ENCODE measurements at places on chromosomes 6 and 20. TPM values are rescaled to one million over a fixed set of nuclear protein-coding genes. Genes with fewer than 3 reads are reported as not detected.

Gene SNX9
- total RNA-seq = 44.9 TPM

Gene RIPOR3
- not detected for total RNA-seq

- DNase-seq = peak; percentile 38
These were observed 201.3 kb upstream of the EXOC2 start for GRCh38 chr6:894274-894673.

- DNase-seq = no peak
These were observed 42.7 kb upstream of the TNFRSF21 start for GRCh38 chr6:47352194-47352920.

GRCh38 chr20:55755861-55756260, 249.5 kb downstream of the CBLN4 start:
- no peak for DNase-seq

GRCh38 chr20:57037689-57038088, 228.8 kb downstream of the BMP7 start:
- no peak for DNase-seq

Gene TDP2
- 39.8 TPM for total RNA-seq

DNA sequence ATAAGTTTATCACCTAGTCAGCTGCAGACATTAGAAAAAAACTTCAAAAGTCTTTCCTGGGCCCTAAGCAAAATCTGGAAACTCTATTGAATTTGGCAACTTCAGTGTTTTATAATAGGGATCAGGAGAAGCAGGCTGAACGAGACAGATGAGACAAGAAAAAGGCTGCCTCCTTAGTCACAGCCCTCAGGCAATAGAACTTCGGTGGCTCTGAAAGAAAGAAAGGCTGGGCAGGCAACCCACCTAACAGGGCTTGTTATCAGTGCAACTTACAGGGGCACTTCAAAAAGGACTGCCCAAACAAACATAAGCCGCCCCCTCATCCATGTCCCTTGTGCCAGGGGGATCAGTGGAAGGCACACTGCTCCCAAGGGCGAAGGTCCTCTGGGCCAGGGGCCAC, 657.9 kb upstream of the HS3ST5 start:
- DNase-seq = no peak

GRCh38 chr20:3812975-3813847, 7.1 kb upstream of the AP5S1 start:
- no peak for DNase-seq

DNA sequence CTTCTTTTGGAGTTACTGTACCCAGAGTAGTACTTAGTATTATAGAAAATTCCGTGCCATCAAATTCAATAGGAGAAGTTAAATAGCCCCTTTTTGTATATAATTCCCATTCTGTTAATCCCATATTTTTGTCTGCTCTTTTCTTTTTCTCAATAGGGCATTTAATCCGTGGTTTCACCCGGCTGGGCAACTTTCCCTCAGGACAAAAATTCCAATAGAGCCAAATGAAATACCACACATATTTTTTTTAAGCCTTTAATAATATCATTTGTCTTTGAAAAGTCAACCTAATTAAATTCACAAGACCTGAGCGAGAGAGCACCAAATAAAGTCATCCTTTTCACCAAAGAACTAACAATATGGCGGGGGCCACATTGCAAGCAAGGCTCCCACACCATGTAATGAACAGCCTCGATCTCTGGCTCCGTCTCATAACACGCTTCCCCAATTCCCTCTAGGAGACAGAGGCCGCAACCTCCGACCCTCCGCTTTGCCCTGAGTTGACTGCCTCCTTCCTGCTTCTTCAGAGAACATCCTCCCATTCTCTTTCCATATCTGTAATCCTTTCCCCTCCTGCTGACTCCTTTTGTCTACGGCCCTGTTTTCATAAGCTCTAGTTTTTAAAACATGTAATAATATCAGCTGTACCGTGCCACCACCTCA, 13.6 kb downstream of the NHSL1 start:
- DNase-seq = no peak

Gene SLC17A3
- not detected for total RNA-seq

DNA sequence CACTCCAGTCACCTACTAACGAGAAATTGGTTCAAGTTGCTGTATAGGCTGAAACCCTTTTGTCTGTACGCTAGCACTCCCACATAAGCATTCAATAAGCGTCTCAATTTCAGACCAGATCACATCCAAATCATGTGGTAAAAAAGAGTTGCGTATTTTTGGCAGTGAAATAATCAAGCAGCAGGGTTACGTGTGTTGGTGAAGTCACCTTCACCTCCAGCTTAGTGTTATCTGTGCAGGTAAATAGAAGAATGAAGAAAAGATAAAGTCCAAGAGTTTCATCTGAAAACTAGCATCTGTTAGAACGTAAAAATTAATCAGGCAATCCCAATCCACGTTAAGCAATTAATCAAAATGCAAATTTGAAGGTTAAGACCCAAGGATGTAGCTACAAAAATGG, 11.3 kb downstream of the SSR1 start:
- no peak for DNase-seq

DNA sequence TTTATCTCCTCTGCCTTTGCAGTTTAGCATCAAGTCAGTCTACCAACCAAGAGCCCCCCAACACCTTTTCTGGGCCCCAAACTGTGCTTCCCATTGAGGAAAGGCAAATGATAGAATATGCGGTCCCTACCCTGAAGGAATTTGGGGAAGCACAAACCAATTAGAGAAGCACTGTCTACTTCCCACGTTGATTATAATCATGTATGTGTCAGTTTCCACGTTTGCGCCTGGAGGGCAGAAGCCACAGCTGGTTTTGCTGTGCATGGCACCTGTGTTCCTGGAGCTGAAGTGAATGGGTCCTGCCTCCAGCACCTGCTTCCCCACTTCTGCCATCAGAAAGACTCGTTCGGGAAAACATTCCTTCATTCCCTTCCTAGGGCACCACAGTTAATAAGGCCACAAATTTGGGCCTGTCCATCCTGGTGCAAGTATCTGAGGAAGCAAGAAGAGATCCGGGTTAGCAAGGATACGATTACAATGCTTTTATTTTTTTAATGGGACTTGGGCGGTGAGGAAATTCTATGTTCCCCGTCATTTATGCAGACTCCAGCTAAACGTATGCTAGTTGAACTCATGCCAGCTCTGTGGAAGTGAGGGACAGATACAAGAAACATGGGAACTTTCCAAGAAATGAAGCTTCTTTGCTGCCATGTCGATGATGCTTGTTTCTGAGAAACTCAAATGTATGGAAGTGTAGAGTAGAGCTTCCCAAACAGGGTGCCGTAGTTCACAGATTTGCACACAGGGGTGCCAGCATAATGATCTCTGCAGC, 333.5 kb downstream of the NRN1 start:
- no peak for DNase-seq

- no peak for DNase-seq
These were observed 2.6 kb upstream of the CENPW start for GRCh38 chr6:126337323-126337722.

Gene SLC35D3
- total RNA-seq = not detected

Gene SCP2D1
- not detected for total RNA-seq

GRCh38 chr6:104540743-104541142, 319.0 kb downstream of the HACE1 start:
- DNase-seq = no peak

Gene SMIM28
- total RNA-seq = not detected

Gene TPD52L1
- 1.1 TPM for total RNA-seq

- peak; percentile 56 for DNase-seq
These were observed 29.4 kb downstream of the SDCBP2 start for GRCh38 chr20:1299522-1299921.

GRCh38 chr20:44720621-44720996, 5.4 kb downstream of the CCN5 start:
- DNase-seq = no peak

Gene BTN3A1
- 32.7 TPM for total RNA-seq

GRCh38 chr20:23335521-23335920, 15.1 kb upstream of the NXT1 start:
- DNase-seq = no peak

Gene MATN4
- 0.74 TPM for total RNA-seq

Gene UNC5CL
- total RNA-seq = 2.3 TPM

- DNase-seq = no peak
These were observed 85.5 kb downstream of the KHDC1L start for GRCh38 chr6:73139681-73140383.

Gene KIAA0408
- 2.6 TPM for total RNA-seq

Gene C6orf132
- 0.13 TPM for total RNA-seq

- no peak for DNase-seq
These were observed 172.8 kb upstream of the PMEPA1 start for GRCh38 chr20:57882451-57883161.

GRCh38 chr6:149336609-149336928, 19.1 kb downstream of the TAB2 start:
- DNase-seq = no peak

- peak; percentile 66 for DNase-seq
These were observed 20.3 kb upstream of the HLA-DRB1 start for GRCh38 chr6:32609731-32610640.

Gene TMEM151B
- total RNA-seq = 0.05 TPM

Gene ISM1
- 0.77 TPM for total RNA-seq

- peak; percentile 71 for DNase-seq
These were observed 8.3 kb downstream of the CD109 start for GRCh38 chr6:73704260-73704659.

DNA sequence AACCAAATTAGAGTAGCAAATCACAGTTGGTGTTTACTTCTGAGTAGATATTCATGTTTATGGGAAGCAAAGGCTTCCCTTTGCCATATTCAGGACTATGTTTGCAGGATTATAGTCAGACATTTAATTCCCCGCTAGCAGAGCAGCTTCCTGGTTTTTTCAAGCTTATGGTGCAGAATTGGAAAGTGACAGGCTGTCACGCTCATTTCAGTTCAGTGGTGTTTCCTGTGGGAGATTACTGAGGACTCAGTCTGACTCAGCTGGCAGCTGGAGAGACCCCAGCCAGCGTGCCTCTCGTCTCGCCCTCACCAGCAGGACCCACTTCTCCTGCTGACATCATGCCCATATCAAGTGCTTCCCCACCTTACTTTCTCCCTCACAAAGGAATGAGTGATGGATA, 85.1 kb downstream of the LYRM2 start:
- no peak for DNase-seq

DNA sequence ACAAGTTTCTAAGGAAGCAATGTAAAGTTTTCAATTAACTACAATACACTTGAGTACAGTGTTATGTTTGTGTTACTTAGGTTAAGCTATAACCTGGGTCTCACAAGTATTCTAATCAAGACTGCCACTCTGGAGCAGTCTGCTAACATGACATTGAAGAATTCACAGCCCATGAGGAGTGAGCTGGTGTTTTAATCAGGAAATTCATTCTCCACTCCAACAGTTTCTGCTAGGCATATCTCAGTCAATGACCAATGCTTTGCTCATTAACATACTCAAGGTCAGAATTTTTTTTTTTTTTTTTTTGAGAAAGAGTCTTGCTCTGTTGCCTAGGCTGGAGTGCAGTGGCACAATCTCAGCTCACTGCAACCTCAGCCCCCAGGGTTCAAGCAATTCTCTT, 59.6 kb upstream of the SAMHD1 start:
- no peak for DNase-seq

DNA sequence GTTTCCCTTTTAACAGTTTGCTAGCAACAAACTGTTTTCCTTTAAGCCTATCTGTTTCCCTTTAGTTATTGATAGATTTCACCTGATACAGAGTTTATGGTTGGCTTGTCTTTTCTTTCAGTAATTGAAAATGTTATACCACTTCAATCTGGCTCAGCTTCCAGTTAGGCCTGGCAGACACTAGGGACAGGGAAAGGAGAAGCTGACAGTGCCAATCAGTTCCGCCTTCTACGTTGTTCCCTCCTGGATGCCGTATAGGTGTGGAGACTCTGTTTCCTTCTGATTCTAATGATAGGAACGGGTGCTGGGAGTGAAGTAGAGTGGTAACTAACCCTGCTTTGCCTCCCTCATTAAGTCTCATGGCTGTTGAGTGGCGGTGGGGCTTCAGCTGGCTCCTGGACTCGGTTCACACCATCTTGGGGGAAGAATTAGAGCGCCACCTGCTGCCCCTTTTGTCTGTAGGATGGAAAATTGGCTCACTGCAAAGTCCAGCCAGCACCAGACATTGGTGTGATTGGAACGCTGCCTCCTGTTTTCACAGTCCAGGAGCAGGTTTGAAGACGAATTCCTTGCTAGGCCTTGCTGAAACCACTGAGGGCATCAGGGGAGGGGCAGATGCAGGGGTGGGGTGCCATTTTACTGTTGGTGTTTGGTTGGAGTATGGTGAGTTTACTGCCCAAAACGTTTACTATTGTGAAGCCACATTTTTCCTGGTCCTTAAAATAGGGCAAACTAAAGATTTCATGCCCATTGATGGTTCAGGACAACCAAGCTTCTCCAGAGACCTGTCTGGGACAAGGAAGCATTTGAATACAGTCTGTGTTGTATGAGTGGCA, 1729.5 kb downstream of the GRIK2 start:
- DNase-seq = peak; percentile 57

GRCh38 chr6:39855356-39855995, 63.3 kb downstream of the DAAM2 start:
- DNase-seq = no peak

GRCh38 chr20:48066246-48066645, 281.0 kb upstream of the SULF2 start:
- DNase-seq = no peak

- DNase-seq = peak; percentile 33
These were observed 38.4 kb downstream of the RREB1 start for GRCh38 chr6:7145885-7146828.

Gene CLDN20
- not detected for total RNA-seq

Gene SRSF3
- total RNA-seq = 402 TPM

DNA sequence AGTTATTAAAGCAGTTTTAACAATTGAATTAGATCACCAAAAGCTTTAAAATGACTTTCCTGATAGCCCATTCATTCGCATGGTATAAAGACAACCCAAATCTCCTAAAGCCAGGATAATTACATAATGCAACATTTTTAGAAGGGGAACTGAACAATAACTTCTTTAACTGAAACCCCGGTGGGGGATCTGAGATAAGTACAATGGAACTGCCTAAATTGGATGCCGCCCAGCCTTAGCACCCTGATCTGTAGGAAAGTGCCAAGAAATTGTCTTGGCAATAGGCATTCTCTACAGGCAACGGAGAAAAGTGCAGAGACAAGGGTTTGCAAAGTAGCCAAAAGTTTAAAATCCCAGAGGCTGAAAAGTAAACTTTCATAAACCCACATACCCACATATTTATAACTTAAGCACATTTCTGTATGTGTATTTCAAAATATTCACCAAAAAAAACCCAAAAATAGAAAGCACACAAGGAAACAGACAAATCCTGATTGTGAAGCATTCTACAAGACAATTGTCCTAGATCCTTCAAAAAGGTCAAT, 98.8 kb upstream of the BEND6 start:
- DNase-seq = no peak

DNA sequence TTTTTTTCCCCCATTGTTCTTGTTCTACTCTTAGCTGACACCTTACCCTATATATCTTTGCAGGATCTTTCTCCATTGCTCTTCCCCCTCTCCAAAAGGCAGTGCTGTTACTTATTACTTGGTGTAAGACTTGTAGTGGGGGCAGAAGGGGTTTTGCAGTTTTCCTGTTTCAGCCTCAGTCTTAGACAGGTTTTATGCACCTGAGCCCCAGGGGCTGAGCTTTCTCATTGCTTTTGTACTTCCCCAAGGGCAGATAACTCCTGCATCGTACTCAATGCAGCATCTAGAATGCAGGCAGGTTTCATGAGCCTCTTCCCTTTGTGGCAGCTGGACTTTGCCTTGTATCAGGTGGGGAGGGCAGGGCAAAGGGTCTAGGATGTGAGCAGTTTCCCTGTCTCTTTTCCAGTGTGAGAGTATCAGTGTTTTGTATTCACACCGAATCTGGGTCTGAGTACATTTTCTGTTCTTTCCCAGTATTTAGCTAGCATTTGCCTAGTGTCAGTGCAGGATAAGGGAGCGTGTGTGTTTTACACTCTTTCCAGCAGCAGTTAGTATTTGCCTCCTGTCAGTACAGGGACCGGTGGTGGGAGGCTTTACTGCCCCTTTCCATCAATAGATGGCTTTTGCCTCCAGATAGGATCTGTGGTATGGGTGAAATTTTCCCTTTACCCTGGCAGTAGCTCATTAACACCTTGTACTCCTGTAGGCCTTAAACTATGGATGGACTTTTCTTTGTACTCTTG, 19.6 kb downstream of the CYB5R4 start:
- no peak for DNase-seq

All from activated CD8-positive, alpha-beta T cell treated with anti-CD3 and anti-CD28 coated beads for 36 hours (primary cell).